GDM1 (cell line): ENCODE measurements at places on chromosomes 3 and 15.

DNA sequence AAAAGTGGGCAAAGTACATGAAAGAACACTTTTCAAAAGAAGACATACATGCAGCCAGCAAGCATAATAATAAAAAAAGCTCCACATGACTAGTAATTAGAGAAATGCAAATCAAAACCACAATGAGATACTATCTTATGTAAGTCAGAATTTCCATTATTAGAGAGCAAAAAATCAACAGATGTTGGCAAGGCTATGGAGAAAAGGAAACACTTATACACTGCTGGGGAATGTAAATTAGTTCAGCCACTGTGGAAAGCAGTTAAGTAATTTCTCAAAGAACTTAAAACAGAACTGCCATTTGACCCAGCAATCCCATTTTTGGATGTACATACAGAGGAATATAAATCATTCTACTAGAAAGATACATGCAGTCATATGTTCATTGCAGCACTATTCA lies 360.7 kb downstream of the NSUN3 start:
- DNase-seq = no peak

- DNase-seq = no peak
These were observed 17.7 kb downstream of the MCCC1 start for GRCh38 chr3:183081459-183082183.

- no peak for DNase-seq
These were observed 84.4 kb upstream of the KCNMB2 start for GRCh38 chr3:178451799-178452198.

DNA sequence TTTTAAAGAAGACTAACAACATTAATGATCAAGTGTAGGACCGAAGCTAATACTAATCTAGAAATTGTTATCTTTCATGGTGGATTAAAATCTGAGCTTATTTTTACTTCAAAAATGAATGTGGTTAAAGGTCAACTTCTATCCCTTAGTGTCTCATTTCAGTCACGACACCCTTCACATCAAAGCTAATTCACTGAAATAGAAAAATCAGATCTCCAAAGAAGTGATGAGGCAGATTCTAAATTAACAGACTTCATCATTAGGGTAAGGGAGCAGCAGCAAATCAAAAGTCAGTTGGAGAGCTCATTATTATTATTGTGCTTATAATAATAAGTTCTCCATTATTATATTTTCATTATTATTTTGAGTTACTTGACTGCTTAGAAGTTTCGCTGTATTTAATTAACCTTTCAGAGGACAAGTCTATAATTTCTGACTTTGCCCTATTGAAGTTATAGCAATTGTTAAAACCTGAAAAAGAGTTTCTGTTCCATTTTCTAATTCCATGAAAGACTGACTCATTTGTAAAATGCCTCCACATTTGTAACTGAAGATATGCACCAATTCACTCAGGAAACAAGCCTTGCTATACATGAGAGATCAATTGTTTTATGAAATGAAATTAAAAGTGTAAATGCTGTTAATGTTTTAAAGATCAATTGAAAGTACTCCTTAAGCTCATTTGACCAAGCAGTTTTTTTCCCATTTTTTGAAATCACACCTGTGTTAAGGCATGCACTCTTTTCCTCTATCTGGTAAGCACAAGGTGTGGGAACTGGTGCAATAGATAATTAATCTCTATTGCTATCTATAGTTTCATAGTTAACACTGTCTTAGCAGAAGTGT lies 23.1 kb upstream of the CMC1 start:
- no peak for DNase-seq

- DNase-seq = no peak
These were observed 180.8 kb downstream of the KCNAB1 start for GRCh38 chr3:156300929-156301840.

- no peak for DNase-seq
These were observed 172.9 kb downstream of the ADAMTS9 start for GRCh38 chr3:64514889-64515288.
